ENCODE measurements at places on chromosomes 6 and 20.

GRCh38 chr6:45727228-45727627 lies 288.4 kb downstream of the CLIC5 start:
- DNase-seq = no peak

- DNase-seq = no peak
Observed at GRCh38 chr6:71396410-71396801, 107.8 kb downstream of the OGFRL1 start.

DNA sequence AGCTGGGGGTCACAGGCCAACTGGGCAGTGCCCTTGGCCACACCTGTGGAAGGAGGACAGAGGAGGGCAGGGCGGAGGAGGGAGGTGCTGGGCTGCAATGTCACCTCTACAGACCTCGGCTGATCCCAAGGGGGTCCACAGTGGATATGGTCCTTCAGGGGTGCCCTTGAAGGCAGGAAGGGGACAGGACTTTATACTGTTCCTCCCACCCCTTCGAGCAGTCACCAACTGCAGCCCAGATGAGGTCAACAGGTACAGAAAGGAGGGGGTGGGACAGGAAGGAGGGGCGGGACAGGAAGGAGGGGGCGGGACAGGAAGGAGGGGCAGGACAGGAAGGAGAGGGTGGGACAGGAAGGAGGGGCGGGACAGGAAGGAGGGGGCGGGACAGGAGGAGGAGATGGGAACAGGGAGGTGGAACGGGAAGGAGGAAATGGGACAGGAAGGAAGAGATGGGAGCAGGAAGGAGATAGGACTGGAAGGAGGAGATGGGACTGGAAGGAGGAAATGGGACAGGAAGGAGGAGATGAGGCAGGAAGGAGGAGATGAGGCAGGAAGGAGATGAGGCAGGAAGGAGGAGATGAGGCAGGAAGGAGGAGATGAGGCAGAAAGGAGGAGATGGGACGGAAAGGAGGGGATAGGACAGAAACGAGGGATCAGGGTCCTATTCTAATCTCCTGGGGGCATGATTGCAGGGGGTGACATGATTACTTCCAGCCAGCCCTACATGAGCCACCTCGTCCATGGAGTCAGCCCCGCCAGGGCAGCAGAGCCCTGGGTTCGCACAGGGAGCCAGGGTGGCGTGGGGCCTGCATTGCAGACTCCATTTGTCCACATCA lies 19.4 kb upstream of the MRGBP start:
- DNase-seq = no peak

DNA sequence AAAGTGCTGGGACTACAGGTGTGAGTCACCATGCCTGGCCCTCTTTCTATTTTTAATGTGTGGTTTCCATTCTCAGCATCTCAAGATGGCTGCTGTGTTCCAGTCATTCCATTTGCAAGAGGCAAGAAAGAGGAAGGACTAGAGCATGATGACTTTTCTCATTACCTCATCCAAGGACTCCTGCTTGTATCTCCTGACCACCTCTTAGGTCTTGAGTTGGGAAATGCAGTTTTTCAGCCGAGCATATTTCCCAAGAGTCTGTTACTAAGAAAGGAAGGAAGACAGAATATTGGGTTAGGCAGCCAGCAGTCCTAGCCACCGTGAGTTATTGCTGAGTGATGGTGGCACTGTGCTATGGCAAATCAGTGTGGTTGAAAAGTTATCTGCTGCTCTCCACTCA lies 108.4 kb upstream of the INSM1 start:
- no peak for DNase-seq

DNA sequence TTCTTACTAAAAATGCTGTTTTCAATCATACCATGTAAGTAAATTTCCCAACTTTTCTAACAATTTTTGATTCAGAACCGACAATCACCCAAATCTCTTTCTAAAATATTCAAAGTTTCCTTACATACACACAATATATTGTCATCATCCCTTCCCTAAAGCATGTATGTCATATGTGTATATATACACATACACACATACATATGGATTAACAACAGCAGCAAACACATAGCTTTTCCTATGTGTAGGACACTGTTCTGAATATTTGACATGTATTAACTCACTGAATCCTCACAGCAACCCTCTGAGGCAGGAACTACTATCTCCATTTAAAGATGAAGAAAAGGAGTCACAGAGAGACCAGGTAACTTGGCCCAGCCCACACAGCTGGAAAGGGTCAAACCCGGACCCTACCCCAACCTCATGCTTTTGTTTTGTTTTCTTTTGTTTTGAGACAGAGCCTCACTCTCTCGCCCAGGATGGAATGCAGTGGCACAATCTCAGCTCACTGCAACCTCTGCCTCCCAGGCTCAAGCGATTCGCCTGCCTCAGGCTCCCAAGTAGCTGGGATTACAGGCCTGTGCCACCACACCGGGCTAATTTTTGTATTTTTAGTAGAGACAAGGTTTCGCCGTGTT lies 7.2 kb downstream of the FYN start:
- no peak for DNase-seq

- no peak for DNase-seq
Observed at GRCh38 chr6:90008189-90008907, 114.1 kb downstream of the GJA10 start.

DNA sequence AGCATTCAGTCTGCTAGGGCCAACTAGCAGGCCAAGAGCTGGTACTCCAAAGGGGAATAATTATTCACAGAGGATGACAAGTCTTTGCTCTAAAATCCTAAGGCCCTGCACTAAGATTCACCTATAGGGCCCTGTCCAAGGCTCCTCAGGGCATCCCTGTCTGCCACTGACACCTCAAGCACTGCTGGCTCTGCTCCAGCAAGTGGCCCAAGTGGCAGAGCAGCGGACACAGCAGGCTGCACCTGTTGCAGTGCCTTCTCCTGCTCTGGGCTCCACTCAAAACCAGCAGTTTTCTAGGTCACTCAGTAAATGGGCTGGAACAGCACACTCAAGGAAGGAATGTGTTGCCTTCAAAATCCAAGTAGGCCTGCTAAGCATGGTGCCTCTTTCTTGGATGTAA lies 36.4 kb upstream of the SMOC2 start:
- no peak for DNase-seq

- DNase-seq = no peak
Observed at GRCh38 chr20:8711501-8711900, 357.4 kb upstream of the PLCB4 start.

GRCh38 chr6:125952764-125953501 lies 3.6 kb upstream of the HINT3 start:
- DNase-seq = no peak

- DNase-seq = no peak
Observed at GRCh38 chr20:17698384-17698783, 1.4 kb upstream of the BANF2 start.

DNA sequence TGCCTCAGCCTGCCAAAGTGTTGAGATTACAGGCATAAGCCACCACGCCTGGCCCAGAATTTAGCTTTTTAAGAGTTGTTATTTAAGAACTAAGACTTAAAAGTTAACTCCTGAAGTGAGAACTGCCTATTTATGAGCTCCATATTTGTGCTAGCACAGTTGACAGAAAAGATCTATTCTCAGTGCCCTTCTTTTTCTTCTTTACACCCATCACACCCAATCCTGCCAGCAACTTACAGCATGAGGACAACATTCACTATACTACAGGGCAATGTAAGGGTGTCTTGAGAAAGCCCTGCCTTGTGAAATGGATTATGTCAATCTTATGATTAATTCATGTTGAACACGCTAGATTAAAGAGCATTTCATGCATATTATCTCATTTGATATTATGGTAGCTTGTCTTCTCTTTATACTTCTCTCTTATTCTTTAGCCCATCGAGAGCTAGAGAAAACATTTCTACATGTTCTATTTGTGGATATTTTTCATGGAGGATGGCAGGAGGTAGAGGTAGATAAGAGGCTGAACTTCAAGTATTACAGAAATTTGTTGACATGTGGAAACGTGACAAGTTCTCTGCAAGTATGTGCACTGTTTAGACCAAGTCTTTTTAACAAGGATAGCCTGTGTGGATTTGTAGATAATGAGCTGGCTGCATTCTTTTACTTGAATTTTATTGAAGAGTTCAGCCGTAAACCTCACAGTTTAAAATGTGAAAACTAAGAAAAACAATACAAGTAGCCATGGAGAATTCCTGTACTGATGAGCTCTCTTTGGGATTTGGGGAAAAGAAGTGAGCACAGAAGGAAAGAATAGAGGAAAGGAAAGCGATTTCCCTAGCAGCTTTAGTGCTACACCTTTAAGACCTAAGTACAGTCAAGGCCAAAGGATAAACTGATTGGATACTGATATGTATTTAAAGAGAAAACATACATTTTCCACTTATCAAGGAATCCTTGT lies 212.2 kb downstream of the ARHGAP18 start:
- no peak for DNase-seq

DNA sequence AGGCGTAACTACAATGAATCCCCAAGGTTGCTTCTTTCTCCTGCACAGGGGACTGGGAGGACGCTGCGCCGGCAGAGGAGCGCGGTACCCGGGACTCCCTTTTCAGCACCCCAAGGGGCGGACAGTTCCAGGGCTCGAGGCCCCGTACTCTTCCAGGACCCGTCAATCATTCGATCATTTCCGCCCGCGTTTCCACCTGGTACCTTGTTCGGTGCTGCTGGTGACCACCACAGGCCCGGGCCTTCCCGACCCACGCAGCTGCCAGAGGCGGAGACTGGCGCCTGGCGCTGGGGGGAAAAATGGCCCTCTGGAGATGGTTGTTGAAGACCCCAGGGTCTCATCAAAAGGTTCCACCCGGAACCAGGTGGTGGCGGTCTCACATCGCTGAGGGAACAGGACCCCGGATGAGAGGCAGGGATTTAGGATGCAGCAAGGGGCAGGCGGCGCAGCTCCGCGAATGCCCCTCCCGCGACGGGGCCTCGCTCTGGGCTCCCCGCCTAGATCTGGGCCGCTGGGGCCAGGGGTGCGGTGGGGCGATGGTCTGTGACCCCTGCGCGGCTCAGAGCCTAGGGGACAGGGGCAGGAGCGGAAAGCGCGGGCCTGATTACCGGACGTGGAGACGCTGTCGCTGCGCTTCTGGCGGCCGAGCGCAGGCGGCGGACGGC lies 744 bp downstream of the VSX1 start:
- DNase-seq = no peak

GRCh38 chr6:35214869-35215664 lies 1.3 kb downstream of the SCUBE3 start:
- no peak for DNase-seq

DNA sequence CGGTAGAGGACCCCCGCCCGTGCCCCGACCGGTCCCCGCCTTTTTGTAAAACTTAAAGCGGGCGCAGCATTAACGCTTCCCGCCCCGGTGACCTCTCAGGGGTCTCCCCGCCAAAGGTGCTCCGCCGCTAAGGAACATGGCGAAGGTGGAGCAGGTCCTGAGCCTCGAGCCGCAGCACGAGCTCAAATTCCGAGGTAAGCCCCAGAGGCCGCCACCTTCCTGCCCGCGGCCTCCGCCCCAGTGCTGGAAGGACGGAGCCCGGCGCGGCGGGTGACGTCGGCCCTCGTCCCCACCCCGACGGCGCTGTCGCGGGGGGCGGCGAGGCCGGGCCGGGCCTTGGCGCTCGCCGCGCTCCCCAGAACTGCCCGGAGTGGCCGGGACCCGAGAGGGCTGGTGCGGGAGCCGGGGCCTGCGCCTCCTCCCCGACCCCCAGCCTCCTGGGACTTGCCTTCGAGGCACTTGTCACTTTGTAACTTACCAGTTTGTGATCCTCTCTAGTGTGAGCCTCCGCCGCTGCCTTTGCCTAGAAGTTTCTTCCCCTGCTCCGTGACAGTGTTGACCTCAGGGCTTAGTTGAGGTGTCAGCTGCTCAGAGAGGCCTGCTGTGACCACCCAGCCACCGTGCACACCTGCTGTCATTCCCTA lies 417 bp downstream of the VAPB start:
- no peak for DNase-seq

- no peak for DNase-seq
Observed at GRCh38 chr20:44219170-44219730, 8.7 kb upstream of the OSER1 start.

DNA sequence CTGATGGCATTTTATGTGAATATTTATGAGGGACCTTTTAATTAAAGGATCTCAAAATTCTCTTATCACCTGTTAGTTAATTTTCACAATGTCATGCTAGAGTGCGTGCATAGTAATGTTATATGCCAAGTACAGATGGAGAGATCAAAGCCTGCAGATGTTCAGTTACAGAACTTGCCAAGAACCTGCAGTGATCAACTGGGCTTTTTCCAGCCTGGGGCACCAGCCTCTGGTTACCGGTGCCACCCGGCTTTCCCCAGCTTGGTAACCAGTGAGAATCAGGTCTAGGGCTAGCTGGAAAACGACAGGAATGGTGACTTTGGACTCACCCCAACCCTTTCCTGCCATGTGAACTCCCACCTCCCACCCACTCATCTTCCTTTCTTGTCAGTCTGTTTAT lies 91.8 kb downstream of the CAP2 start:
- DNase-seq = no peak

- peak; percentile 5 for DNase-seq
Observed at GRCh38 chr20:63025534-63026331, 19.0 kb upstream of the BHLHE23 start.

- no peak for DNase-seq
Observed at GRCh38 chr20:6618051-6618450, 149.4 kb upstream of the BMP2 start.

DNA sequence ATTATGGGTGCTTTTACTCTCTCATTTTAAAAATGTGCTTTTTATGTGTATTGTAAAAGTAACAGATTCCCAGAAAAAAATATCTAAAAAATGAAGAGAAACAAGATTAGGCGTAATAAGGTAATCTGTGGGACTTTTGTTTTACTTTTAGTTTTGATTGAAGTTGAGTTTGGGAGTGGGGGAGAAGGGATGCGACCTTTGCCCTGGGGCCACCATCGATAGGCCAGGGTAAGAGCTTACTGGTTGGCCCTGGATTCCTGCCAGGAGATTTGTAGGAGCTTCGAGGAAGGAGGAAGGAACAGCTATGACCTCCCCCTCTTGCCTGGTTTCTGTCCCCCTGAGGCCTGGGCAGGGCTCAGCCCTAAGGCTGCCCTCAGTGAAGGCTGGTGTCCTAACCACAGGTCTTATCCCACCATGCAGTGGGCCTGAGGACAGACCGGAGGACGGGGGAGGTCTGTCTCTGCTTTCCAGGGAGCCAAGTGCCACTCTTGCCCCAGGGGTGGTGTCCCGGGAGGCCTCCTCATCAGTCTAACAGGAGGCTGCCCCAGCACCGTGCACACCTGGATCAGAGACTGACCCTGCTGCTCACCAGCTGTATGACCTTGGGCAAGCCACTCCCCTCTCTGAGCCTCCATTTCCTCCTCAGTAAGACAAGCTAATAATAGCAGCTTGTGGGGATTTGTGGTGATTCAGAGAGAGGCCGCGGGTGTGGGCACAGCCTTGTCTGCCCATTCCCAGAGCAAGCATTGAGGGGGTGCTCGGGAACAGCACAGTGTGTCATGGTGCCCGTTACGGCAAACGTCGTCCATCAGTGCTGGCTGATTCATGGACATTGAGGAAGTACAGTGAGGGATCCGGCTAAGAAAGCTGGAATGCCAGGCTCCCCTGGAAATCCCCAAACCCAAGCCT lies 21.2 kb downstream of the TGM2 start:
- peak; percentile 32 for DNase-seq

GRCh38 chr6:27157459-27158315 lies 89.8 kb upstream of the PRSS16 start:
- DNase-seq = no peak

GRCh38 chr20:46438156-46438750 lies 31.8 kb upstream of the ELMO2 start:
- DNase-seq = no peak

- no peak for DNase-seq
Observed at GRCh38 chr6:167817729-167818128, 9.0 kb upstream of the AFDN start.

GRCh38 chr6:144429753-144430152 lies 144.6 kb downstream of the UTRN start:
- DNase-seq = no peak

GRCh38 chr6:582370-582769 lies 74.5 kb downstream of the HUS1B start:
- DNase-seq = no peak
